Stimulated activated CD4-positive, alpha-beta T cell treated with anti-CD3 and anti-CD28 coated beads, Interleukin-15, amount 100 ng/mL, for 48 hours (primary cell): ENCODE measurements at places on chromosomes 12 and 14.

DNA sequence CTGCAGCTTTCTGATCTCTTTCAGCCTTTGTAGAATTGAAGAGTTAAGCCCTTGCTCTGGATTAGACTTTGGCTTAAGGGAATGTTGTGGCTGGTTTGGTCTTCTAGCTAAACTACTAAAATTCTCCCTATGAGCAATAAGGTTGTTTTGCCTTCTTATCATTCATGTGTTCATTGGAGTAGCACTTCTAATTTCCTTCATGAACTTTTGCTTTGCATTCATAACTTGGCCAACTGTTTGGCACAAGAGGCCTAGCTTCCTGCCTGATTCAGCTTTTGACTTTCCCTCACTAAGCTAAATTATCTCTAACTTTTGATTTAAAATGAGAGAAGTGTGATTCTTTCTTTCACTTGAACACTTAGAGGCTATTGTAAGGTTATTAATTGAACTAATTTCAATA, 384.3 kb downstream of the RAD51B start:
- DNase-seq = no peak

DNA sequence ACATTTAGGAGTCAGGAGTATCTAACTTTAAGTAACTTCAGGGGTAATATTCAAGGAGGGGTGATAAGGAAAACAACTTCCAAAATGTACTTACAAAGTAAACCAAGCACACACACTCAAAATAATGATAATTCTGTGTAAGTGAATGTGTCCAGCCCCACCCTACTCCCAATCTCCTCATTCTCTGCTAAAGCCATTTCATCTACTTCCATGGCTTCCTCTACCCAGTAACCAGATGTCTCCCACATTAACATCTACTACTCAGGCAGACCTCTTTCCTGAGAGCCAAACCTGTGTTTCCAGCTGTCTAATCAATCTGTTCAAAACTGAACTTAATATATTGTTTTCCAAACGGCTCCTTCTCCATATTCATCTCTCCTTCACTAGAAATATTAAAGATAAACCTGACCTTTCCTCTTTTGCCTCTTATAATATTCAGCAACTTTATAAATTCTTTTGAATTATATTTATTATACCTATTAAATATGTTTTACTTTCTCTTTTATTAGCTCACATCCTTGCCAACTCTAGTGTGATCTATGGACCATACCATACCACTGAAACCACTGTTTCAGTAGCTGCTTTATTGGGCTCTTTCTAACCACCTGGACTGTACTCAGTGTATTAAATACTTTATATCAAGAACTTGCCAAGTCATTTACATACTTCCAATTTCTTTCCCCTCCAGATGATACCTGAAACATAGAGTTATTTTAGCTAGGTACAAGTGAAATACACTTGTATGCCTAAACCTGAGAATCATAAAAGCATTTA, 170.7 kb downstream of the PPFIA2 start:
- DNase-seq = no peak

DNA sequence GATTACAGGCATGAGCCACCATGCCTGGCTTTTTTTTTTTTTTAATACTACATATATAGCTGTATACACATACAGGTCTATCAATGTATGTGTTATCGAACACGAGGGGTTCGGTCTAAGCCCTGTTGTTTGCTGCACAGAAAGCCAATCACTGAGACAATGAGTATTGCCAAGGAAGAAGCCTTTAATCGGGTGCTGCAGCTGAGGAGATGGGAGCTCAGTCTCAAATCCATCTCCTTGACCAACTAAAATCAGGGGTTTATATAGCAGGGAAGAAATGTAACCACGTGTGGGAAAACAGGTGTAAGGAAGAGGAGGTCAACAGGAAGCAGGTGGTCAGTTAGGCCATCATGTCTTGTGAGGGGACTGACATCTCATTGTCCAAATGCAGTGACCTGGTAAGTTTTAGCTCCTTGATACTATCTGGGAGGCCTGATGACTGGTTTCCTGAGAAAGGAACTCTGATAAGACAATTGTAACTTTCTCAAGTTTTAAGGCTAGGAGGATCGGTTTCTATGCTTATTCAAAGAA, 80.9 kb upstream of the MAP1LC3B2 start:
- no peak for DNase-seq

GRCh38 chr12:88298761-88299242, 156.7 kb downstream of the TMTC3 start:
- DNase-seq = no peak

- DNase-seq = no peak
Measured at GRCh38 chr14:106120101-106120500, 593.7 kb downstream of the TMEM121 start.

GRCh38 chr14:26121181-26121580, 476.7 kb downstream of the NOVA1 start:
- DNase-seq = no peak

DNA sequence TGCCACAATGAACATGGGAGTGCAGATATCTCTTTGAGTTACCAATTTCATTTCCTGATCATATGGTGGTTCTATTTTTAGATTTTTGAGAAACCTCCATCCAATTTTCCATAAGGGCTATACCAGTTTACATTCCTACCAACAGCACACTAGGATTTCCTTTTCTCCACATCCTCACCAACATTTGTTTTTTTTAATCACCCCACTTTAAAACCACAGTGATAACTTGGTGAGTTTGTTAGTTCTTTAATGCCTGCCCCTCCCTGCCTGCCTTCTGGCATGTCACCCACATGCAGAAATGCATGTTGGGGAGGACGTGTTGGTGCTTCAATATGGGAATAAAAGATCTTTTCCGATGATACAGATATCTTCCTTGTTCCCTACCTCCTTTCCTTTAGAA, 167.9 kb downstream of the CAND1 start:
- no peak for DNase-seq

DNA sequence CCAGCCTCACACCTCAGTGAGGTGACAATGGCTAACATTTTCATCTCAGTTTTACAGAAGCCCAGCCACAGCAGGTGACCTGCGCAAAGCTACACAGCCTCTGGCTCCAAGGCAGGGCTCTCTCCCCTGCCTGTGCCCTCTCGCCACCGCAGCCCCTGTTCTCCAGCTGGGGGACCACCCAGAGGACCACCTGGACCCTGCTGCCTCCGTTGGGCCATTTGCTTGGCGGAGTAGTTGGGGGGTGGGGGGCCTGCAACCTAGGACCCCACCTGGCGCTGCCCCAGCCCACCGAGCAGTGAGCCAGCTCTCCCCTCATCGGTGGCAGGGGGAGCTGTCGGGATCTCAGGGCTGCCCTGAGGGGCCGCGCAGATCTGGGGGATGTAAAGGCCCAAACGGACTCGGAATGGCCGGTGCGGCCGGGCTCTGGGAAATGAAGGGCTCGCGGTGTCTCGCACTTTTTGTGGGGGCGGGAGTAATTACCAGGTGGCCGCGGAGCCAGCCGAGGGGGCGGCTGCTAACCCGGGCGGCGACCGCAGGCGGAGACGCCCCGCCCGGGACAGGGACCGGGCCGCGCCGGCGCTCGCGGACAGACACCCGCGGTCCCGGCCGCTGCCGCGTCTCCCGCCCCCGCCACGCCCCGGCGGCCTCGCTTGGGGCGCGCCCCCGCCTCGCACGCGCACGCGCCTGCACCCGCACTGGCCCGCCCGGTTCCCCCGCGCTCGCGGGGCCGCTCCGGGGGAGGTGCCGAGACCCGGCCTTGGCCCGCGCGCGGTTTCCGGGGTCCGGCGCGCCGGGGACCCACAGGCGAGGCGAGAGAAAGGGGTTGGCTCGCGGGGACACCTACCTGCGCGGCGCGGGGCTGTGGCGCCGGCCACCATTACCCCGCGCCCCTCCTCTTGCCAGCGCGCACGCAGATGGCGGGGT, 8.6 kb upstream of the GPR68 start:
- no peak for DNase-seq

DNA sequence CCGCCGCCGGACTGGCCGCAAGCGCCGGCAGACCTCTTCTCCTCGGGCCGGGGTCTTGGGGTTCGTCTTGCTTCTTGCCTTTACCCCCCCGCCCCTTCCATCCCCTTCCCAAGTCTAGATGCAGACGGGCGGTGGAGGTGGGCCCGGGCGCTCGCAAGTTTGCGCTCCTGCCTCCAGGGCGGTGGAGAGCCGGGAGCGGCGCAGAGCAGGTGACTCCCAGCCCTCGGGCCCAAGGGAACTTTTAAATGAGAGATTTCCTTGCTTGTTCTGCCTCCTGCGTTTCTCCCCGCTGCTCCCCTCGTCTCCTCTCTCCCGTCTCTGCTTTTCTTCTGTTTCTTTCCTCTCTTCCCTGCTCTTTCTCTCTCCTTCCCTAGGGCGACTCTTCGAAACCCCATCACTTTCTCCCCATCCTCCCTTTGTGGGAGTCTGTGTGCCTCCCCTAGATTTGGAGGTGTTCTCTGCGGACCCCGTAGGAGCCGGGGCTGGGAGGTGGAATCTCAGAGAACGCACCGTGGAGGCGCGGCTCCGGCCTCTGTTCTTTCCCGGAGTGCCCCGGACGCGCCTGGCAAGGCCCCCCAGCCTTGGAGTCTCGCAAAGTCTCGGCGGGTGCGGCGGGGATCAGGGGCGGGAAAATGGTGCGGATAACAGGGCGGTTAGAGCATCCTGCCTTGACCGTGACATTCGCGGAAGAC, 114.7 kb upstream of the MYL2 start:
- DNase-seq = no peak

DNA sequence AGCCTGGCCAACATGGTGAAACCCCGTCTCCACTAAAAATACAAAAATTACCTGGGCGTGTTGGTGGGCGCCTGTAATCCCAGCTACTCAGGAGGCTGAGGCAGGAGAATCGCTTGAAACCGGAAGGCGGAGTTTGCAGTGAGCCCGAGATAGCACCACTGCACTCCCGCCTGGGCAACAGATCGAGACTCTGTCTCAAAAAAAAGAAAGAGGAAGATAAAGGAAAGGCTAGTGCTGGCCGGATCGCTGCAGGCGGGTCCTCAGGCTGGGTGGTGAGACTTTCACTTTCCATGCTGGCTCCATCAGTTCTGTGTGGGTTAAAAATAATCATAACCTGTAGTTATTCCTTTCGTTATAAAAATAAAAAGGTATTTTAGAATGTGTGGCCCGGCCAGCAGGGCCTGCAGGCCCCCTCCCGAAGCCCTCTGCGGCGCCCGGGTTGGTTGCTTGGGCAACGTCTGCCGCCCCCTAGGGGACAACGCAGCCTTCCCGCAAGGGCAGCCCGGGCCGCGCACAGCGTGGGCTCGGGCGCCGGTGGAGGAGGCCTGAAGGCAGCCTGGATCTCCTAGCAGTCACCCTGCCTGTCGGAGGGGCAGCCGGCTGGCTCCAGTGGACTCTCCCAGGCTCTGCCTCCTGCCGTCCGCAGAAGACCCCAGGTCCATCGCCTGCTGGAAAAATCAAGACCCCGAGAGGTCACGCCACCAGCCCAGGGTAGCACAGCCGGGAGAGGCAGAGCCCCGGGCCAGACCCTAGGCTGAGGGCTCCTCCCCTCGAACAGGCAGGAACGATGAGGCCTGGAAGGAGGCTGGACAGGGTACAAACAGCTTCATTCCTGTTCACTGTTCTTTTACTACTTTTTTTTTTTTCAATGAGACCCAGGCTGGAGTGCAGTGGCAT, 5.0 kb upstream of the SLC25A47 start:
- DNase-seq = peak; percentile 69

DNA sequence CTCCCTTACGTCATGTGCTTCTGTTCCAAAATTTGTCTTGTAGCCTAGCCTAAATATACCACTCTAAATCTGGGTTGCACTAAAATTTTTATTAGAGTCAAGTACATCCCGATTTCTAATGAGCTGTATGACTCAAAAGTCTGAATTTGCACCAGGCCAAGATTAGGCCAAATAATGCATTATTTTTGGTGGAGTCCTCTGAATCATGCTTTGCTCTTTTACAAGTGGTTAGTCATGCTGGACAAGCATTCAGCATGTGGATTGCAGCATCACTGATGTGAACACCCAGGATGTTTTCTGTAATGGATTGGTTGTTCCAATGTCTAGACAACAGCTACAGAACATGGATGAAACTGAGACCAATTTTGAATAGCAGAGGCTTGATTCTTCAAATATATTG, 23.7 kb downstream of the HEBP1 start:
- DNase-seq = no peak

- no peak for DNase-seq
Measured at GRCh38 chr12:108905725-108906124, 25.8 kb downstream of the DAO start.

- no peak for DNase-seq
Measured at GRCh38 chr12:1313906-1314305, 280.5 kb downstream of the FBXL14 start.

GRCh38 chr12:49557917-49558215, 10.1 kb downstream of the MCRS1 start:
- DNase-seq = no peak

DNA sequence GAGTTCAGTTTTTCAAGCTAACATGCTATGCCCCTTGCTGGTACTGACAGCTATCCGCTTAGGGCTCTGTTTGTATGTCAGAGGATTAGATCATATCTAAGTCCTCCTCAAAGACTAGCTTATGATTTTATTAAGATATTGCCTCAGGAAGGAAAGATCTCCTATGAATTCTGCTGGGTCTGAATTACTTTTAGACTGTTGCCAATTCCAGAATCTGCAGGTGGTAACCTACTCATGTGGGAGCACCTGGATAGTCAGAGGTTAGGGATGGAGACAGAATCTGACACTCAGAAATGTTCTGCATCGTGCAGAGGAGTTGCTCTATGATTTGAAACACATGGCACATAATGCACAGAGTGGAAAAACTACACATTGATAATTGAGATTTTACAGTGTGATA, 843.4 kb downstream of the SLC6A15 start:
- DNase-seq = no peak

DNA sequence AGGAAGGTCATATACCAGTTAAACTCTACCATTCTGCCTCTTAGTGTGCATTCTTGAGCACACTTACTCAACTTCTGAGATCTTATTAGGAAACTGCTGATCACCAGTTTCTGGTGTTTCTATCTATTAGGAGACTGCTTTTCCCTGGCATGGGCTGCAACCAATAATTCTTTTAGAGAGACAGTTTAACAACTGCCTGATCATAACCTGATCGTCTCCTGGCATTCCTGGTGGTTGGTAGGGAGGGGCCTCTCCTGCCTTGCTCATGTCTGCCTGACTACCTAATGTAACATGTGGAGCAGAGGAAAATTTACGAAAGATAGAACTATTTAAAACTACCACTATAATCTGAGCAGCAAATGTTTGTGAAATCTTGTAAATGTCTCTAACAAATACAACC, 75.3 kb upstream of the MGAT4C start:
- DNase-seq = no peak

DNA sequence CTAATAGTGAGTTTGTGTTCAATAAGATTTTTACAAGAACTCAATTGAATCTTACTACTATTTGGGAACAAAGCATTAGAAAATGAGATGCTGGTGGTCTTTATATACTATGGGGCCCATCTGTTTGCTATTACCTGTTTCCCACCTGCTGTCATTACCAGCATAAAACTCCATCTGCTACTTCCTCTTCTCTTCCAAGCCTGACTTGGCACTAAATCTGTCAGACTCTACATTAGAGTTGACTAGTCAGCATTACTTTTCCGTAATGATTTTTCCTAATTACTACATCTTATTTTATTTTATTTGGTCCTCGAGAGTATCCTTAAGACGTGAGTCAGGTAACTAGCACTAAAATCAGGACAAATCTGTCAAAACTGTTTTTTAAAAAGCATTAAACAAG, 68.1 kb upstream of the KRR1 start:
- no peak for DNase-seq
